ENCODE measurements at places on chromosomes 6 and 20.

DNA sequence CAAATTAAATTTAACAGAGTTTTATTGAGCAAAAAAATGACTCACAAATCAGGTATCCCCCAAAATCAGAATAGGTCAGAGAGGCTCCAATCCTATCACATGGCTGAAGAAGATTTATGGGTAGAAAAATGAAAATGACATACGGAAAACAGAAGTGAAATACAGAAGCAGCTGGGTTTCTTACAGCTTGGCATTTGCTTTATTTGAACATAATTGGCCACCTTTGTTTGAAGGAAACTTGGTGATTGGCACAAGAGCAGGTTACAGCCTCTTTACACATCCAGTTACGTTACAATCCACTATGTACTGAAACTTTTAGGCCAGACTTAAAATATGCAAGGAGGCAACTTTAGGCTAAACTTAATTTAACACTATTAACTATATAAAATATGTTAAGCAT, 11.7 kb upstream of the TREM2 start:
- no peak for DNase-seq

DNA sequence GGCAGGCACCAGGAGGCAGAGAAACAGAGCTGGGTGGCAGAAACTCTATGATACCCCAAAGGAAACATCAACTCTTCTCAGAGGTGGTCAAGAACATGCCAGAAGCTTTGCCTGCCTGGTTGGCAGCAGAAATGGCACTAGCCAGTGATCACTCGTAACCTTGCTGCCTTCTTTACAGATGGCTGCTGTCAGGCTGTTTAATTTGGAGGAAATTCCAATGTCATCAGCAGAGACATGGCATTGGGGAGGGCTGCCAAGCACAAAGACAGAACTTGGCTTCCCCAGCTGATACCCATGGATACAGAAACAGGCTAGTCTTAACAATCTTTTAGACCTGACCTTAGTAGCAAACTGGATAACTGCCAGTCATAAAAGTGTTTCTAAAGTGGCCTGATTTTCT, 153.6 kb downstream of the GMPR start:
- no peak for DNase-seq

- no peak for DNase-seq
Measured at GRCh38 chr6:118501099-118501498, 47.0 kb upstream of the PLN start.

DNA sequence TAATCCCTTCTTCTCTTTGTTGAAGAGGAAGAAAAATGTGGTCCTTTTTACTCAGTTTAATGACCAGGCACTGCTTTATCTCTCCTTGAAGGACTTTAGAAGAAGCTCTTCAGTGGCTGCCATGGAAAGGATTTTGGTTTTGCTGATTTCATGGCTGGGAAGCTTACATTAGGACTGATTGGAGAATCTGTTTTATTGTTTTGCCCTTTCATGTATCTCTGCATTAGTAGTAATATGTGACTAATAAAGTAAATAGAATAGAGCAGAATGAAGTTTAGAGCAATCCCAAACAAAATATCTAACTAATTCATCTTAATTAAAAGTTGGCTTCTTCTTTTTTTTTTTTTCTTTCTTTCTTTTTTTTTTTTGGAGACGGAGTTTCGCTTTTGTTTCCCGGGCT, 502.9 kb downstream of the HAO1 start:
- DNase-seq, result no peak

GRCh38 chr6:12648171-12648570, 68.4 kb upstream of the PHACTR1 start:
- no peak for DNase-seq

DNA sequence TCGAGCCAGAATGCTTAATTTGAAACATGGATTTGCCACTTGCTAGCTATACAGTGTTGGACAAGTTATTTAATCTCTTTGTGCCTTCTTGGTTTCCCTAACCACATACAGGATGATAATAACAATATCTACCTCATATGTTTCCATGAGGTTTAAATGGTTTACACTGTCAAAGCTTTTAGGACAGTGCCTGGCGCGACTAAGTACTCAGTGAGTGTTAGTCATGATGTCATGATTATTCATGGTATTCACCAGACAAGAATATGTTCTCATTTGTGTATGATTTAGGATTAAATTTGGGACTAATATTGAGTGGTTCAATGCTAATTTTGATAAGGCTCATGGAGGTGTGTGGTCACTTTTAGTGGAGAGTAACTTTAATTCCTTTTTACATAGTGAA, 167.4 kb downstream of the EYA4 start:
- no peak for DNase-seq

Measured in RWPE2 (cell line).